ENCODE measurements at places on chromosomes 3 and 15. TPM values are rescaled to one million over a fixed set of nuclear protein-coding genes. Genes with fewer than 3 reads are reported as not detected.

DNA sequence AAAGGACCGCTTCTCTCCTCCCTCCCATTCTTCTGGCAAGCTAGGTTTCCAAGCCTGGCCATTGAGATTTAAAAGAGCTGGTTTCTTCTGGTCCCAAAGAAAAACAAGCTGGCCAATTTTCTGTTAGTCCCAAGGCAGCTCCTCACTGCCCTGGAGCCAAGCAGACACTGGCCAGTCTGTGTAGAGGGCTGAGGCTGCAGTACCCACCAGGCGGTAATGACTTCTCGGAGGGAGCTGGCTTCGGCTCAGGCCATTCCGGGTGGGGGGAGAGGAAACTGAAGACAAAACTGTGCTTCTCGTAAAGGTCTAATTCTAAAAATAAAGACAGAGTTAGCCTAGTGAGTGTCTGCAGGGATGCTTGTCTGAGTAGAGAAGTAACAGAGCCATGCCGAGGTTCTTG, 78.5 kb upstream of the SMAD3 start:
- no peak for DNase-seq

PTX3 gene
- total RNA-seq: 9.0 TPM

GRCh38 chr15:76501726-76502125, 165.2 kb downstream of the ISL2 start:
- no peak for DNase-seq

- DNase-seq: no peak
Measured at GRCh38 chr3:45462522-45463265, 74.3 kb downstream of the LARS2 start.

NOX5 gene
- total RNA-seq: 0.90 TPM

- DNase-seq: no peak
Measured at GRCh38 chr15:69319384-69320375, 21.0 kb downstream of the PAQR5 start.

- DNase-seq: no peak
Measured at GRCh38 chr3:32945136-32945535, 6.3 kb upstream of the CCR4 start.

GRCh38 chr3:57150113-57150581, 15.0 kb downstream of the IL17RD start:
- no peak for DNase-seq

ALAS1 gene
- total RNA-seq: 37.1 TPM

DNA sequence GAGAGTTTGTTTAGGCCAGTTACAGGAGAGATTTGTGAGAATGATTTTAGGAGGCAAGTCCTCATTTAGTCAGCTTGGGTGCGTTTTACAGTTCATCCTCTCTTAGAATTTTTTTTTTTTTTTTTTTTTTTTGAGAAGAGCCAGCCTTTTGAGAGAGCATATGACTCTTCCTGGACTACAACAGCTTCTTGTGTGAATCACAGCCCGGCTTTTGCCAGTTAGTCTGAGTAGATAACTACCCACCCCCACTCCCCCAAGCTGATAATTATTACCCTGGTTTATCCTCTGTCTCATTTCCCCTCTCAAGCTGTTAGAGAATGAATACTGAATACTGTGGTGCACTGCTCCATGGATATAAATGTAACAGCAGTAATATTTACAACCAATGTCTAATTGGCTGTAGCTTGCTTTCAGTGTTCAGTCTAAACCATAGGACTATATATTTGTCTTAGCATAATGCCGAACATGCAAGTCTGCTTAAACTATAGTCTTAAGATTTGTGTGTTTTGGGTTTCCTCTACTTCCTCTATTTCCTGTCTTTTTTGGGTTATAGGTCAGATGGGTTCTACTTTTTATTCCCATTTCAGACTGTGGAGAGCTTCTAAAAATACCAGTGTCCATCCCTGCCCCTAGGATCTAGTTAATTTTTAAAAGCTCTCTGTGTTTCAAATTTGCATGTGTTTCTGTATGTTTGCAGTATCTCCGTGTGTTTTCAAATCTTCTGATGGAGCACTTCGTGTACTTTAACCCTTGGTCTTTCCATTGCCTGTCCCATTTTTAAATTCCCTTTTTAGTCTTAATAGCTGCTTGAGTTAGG, 8.0 kb downstream of the CHD2 start:
- DNase-seq: peak; percentile 53

DNA sequence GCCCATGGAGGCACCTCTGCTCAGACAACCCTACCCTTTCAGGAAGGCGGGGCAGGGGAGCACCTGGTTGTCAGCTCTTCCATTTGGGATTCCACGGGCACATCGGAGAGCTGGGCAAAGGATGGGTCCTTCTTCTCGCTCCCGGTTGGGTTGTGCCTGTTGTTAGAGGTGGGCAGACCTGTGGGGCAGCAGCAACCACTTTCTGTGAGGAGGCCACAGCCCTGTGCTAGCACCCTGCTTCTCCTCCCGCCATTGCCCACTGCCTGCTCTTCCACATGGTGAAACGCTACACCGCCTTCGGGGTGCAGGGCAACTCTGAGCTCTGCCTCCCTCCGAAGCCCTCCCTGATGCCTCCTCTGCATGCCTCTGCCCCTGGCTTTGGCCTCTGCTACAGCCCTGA, 7.0 kb upstream of the HHATL start:
- DNase-seq: no peak

GRCh38 chr3:183050706-183051105, 48.6 kb downstream of the MCCC1 start:
- no peak for DNase-seq

DNA sequence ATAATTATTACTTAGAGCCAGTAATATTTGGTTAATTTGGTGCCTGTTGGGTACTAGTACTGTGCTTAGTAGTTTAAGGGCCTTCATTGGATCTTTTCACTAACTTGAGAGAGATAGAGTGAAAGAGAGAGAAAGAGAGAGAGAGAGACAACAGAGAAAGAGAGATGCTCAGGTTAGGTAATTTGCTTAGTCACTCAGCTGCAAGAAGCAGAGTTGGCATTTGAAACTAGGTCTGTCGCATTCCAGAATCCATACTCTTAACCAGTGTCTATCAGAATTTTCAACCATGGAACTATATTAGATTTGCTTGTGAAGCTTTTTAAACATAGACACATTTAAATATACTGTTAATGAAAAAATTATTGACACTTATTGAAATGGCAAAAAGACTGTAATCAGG, 31.1 kb upstream of the NUDT16 start:
- DNase-seq: no peak

DNA sequence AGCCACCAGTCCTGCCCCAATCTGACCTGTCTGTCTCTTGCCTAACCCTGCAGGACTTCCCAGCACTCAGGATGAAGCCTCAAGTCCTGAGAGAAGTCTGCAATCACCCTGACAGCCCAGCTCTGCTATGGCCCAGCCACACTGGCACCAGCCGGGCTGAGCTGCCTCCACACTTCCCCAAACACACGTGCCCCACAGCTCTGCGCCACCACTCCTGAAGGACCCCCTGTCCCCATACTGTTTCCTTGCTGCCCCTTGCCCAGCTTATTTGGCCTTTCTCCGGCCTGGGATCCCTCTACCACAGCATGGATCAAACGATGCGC, 76.6 kb downstream of the TBC1D2B start:
- no peak for DNase-seq

- no peak for DNase-seq
Measured at GRCh38 chr3:30614943-30615342, 8.5 kb downstream of the TGFBR2 start.

- DNase-seq: no peak
Measured at GRCh38 chr3:152315623-152316022, 46.9 kb downstream of the MBNL1 start.

COL8A1 gene
- total RNA-seq: 144 TPM

- no peak for DNase-seq
Measured at GRCh38 chr15:80591938-80592825, 102.9 kb upstream of the ABHD17C start.

All from tibial nerve (tissue), 4 donors.